CD4-positive, alpha-beta T cell treated with Interleukin-21 for 1 hour (primary cell): ENCODE measurements at places on chromosomes 7 and 10.

- DNase-seq: no peak
Measured at GRCh38 chr7:70582927-70583895, 548.7 kb upstream of the GALNT17 start.

DNA sequence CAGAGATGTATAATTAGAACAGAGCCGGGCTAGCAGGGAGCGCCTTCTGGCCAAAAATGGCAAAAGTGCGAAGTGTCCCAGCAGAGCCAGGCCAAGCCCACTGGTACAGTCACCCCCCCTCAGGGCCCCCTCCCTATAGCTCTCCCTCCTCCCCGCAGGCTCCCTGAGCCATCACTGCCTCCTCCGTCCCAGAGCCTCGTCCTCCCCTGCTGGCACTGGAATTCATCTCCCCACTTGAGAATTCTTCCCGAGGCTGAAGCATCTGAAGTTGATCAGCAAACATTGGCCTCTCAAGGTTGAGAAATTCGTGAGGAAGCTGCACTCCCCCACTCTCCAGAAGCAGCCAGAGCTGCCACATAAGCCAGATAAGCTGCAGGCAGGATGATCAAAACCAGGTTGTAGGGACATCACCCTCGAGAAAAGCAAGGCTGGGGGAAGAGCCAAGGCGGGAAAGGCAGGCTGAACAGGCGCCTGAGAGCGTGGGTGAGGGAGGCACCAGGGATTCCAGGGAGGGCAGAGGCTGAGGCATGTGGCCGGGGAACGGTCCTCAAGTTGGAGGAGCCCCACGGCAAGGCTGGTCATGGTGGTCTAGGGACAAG, 23.4 kb downstream of the CAMK2G start:
- no peak for DNase-seq

- no peak for DNase-seq
Measured at GRCh38 chr7:66326501-66327215, 121.5 kb downstream of the TPST1 start.

DNA sequence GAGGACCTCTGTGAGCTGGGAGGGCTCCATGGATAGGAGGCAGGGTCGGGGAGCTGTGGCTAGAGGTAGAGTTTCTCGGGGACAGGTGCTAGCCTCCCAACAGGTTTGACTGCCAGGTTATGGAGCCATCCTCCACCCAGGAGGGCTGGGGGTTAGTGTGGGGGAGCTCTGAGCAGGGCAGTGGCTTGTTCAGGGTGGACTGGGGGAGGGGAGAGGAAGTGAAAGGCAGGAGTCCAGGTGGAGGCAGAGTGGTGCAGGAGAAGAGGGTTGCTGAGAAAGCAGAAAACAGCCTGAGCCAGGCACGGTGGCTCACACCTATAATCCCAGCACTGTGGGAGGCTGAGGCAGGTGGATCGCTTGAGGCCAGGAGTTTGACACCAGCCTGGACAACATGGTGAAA, 40.5 kb upstream of the HSPB1 start:
- DNase-seq: no peak

GRCh38 chr10:60896033-60896432, 48.0 kb downstream of the RHOBTB1 start:
- DNase-seq: no peak

GRCh38 chr7:142323706-142324105, 65.8 kb upstream of the PRSS58 start:
- DNase-seq: peak; percentile 45

DNA sequence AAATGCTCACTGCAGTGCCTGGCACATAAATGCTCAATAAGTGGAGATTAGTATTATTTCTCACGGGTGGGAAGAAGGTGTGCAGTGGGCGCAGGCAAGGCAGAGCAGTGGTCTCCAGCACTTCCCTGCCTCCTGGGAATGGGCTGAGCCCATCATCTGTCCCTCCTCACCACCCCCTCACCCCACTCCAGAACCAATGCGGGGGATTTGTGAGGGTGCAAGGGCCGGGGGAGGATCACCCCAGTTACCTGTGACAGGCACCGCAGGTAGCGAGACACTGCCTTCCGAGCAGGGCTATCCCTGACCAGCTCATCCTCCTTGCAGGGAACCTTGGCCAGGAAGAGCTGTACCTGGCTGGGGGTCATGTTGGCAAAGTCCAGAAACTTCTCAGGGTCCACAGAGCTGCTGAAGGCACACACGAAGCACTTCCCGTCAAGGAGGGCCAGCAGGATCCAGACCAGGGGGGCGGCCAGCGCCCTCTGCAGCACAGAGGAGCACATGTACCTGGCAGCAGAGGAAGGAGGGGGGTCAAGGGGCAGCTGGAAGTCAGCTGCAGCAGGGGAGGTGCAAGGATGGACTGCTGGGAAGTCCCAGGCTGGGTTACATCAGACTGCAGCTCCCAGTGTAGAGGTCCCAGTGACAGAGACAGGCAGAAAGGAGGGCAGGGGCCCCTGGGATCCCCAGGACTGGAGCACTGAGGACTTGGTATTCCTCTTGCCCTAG, 2.8 kb downstream of the CALHM3 start:
- no peak for DNase-seq

DNA sequence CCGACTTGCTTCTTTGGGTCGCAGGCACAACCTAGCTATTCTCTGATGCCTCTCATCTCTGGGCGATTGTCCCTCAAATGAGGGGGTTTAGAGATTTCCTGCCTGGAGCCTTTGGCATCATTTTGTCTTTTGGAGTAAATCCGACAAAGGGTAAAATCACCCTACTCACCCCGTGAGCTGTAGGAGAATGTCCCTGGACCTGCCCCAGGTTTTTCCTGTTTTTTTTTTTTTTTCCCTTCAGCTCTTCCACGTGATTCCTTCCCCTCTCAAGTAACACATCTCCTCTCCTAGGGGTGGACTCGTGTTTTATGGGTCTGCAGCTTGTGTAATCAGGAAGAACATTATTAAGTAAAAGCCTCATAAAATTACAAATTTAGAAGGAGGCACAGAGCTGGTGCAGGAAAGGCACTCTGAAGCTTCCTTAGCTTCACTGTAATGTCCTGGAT, 128.4 kb upstream of the ZNF746 start:
- DNase-seq: no peak

DNA sequence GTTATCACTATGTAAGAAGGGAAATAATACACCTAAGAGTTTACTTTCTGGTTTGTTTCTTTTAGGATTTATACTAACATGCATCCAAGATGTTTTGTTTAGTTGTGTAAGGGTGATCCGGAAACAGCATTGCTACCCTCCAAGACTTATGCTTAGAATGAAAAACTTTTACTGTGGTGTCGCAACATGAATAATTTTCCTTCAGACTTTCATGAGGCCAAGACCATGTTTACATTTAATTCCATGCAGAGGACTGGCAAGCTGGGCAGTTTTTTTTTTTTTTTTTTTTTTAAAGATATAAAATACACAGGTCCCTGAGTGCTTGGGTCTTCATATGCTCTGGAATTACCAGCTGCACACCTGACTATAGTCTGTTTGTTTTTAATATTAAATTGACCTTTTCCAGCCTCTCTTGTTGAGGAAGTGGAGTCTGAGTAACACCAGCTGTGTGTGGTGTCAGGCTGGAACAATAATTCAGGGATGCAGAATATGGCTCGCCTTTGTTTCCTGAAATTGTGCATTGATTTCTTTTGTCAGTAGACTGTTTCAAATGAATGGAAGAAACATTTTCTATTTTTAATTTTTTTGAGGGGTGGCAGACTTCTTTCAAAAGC, 81.7 kb downstream of the ST7 start:
- DNase-seq: no peak

- no peak for DNase-seq
Measured at GRCh38 chr10:1228467-1228975, 172.3 kb downstream of the WDR37 start.

- no peak for DNase-seq
Measured at GRCh38 chr10:88288320-88289059, 294.6 kb downstream of the RNLS start.

- no peak for DNase-seq
Measured at GRCh38 chr7:130359276-130359857, 14.8 kb downstream of the CPA5 start.

GRCh38 chr10:62093863-62094291, 174.8 kb downstream of the RTKN2 start:
- DNase-seq: no peak

- no peak for DNase-seq
Measured at GRCh38 chr10:62805231-62806099, 945 bp downstream of the ADO start.

GRCh38 chr7:156833312-156833711, 59.7 kb downstream of the LMBR1 start:
- no peak for DNase-seq

DNA sequence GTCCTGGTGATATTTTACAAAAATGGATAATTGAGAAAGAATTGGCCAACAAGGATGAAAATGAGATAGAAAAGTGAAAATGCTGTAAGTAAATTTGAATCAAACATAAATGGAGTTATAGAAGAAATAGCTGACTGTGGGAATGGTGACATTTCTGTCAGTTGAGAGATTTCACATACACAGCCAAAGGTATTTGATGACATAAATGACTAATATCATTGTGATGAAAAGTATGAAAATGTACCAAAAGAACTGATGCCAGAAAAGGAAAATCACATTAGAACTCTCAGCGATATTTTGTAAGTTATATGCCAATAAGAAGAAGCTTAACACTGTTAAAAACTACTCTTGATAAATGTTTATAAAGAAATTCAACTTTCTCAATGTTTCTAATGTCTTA, 54.9 kb downstream of the TFPI2 start:
- no peak for DNase-seq

- DNase-seq: no peak
Measured at GRCh38 chr10:11828682-11829284, 5.6 kb downstream of the PROSER2 start.

DNA sequence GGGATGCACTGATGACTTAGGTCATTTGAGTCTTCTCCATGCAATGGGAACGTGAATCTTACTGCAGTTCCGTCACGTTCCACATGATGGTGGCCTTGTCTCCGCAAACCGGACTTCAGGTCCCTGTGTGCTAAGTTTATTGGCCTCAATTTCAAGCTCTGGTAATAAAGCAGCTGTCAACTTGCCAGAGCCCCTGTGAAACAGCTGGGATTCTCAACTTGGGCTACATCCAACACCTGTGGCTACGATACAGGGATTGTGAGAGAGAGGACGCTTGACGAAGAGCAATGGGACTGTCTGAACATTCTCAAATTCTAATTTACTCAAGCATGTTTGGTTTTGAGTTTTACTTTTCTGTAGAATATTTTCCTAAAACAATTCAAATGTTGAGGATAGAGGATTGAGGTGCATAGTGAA, 174.2 kb downstream of the PTN start:
- no peak for DNase-seq

DNA sequence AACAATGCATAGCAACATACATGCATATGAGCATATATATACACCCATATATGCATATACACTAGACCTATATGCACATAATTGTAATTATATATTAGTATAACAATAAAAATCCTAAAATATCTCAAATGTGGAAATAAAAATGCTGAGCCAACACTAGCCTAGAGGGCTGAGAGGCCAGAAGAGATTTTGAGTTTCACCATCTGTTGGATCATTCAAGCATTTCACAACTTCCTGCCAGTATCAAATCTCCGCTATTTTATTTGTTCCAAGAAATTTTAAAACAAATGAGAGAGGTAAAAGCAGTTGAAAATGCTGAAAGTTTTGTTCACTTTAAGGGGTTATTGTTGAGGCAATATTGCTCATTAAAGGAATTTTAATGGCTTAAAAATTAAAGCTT, 187.0 kb downstream of the PCDH15 start:
- no peak for DNase-seq

DNA sequence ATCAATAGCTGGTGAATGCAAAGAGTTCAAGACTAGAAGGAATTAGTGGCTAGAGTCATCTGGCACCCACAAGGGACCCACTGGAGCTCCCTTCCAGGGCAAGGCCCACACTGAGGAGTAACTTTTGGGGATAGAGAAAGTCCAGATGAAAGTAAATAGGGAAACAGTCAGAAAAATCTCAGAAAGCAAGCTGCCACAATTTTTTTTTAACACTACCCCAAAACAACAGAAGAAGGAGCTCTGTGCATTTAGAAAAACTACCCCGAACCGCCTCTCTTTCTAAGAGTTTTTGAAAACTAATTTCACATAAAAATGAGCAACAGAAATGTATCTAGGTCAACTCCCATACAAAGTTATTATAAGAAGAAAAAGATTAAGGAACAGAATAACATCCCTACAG, 42.2 kb downstream of the AOAH start:
- no peak for DNase-seq

GRCh38 chr10:97169911-97170693, 15.7 kb downstream of the SLIT1 start:
- no peak for DNase-seq

DNA sequence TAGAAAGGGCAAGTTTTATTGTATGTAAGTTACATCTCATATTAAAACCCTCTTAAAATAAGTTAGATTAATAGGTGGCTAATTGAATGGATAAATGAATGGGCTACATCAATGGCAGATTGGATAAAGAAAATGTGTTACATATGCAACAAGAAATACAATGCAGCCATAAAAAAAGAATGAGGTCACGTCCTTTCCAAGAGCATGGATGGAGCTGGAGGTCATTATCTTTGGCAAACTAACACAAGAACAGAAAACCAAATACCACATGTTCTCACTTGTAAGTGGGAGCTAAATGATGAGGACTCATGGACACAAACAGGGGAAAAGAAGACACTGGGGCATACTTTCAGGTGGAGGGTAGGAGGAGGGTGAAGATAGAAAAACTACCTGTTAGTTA, 182.2 kb upstream of the GNAI1 start:
- DNase-seq: no peak

- DNase-seq: peak; percentile 58
Measured at GRCh38 chr10:131972474-131973071, 9.2 kb downstream of the BNIP3 start.

DNA sequence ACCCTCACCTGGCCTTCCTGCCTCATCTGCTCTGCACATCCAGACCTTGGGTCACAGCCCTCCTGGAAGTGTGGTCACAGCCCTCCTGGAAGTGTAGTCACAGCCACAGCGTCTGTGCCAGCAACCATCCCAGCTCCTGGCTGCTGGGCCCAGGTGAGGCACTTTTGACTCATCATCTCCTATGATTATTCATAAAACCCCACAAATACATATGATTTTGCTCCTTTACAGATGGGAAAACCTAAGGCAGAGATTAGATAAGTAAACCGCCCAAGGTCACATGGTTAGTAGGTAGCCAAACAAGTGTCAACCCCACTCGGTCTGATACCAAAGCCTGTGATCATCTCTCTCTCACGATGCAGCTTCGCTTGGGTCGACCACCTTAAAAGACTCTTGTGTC, 94.3 kb downstream of the PRLHR start:
- no peak for DNase-seq

DNA sequence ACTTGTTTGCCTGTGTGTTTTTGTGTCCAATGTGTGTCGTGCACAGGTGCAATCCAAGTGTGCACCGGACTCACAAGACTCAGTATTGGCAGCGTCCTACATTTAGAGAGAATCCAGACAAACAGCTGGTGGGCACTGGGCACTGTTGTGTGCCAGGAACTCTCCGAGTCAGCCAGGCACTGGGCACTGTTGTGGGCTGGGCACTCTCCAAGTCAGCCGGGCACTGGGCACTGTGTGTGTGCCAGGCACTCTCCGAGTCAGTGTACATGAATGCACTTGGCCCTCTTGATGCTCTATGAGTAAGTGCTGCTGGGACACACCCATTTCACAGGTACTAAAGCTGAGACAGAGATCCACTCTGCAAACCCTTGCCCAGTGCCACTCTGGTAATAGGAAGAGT, 303.5 kb downstream of the PTPRN2 start:
- no peak for DNase-seq

- DNase-seq: no peak
Measured at GRCh38 chr7:15016766-15017165, 114.2 kb upstream of the DGKB start.
